NCI-H524 treated with DMSO at 0.1 percent for 48 hours (cell line): ENCODE measurements at places on chromosomes 2 and 18.

- no peak for DNase-seq
Measured at GRCh38 chr2:226832061-226832460, 3.8 kb upstream of the RHBDD1 start.

GRCh38 chr18:58337285-58337684 lies 291.6 kb downstream of the ALPK2 start:
- DNase-seq: no peak

- DNase-seq: no peak
Measured at GRCh38 chr2:10096641-10097040, 16.4 kb upstream of the CYS1 start.

DNA sequence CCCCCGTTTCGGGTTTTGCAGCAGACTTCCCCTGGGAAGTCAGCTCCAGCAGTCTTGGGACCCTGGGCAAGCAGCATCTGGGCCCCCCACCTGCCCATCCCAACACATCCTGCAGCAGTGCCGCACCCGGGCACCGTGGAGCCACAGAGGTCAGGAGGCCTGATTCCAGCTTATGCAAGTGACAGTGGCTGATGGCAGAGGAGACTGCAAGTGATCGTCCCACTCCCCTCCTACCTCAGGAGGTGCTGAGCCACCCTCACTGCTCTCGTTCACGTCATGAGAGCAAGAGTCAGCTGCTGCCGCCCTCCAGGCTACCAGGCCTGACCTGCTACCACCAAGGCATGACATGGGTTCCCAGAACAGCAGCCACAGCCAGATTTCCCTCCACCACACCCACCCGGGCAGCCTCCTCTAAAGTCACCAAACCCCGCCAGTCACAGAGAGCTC lies 18.2 kb downstream of the COX7A2L start:
- no peak for DNase-seq

DNA sequence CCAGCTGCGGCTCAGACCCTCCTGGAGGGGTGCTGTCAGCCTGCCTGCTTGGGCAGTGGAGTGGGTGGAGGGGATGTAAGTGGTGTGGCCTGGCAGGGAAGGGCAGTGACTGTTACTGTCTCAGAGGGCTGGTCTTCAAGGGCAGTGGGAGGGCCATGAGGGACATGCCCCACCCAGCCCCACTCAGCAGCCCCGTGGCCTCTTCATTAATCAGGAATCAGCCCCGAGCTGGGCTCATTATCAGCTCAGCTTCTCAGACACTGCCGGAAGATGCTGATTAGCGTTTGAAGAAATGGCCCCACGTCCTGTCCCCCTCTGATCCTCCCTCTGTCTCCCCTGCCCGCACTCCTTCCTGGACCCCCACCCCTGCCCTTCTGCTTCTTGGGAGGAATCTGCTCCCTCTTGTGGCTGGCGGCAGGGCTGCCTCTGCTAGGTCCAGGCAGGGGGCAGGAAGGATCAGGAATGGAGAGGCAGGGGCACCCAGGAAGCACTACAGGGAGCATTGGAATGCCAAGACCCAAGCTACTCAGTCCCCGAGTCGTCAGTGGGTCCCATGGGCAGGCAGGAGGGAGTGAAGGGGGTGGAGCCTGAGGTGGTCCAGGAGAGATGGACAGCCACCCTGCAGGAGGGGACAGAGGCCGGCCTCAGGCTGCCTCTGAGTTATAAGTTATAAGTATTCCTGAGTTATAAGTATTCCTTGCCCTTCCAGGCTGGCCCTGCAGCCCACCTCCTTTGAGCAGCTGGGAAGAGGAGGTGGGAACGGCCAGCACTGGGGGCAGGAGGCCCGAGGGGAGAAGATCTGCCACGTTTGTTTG lies 7.0 kb downstream of the ASIC4 start:
- DNase-seq: no peak

GRCh38 chr2:79985145-79985544 lies 319.4 kb downstream of the LRRTM1 start:
- DNase-seq: no peak
